NCI-H1105 (cell line): ENCODE measurements at places on chromosomes 4 and X.

GRCh38 chrX:44957848-44958247 lies 84.9 kb downstream of the KDM6A start:
- no peak for DNase-seq

DNA sequence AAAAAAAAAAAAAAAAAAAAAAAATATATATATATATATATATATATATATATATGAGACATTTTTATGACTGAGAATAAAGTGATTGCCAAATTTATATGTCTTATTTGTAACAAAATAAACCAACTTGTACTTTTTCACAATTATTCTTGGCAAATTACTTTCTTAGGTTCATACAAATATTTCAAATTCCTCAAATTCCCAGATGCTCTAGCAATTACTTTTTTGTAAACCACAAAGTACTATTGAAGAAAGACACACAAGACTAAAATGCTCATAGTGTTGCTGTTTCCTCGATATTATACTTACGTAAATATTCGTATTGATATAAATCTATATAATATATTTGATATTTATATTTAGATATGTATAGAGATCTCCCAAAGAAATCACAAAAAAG lies 390.0 kb downstream of the FAT4 start:
- DNase-seq: no peak

GRCh38 chr4:123110685-123111084 lies 188.3 kb upstream of the NUDT6 start:
- no peak for DNase-seq

- no peak for DNase-seq
These were observed 305.7 kb downstream of the DHX15 start for GRCh38 chr4:24278693-24279092.

DNA sequence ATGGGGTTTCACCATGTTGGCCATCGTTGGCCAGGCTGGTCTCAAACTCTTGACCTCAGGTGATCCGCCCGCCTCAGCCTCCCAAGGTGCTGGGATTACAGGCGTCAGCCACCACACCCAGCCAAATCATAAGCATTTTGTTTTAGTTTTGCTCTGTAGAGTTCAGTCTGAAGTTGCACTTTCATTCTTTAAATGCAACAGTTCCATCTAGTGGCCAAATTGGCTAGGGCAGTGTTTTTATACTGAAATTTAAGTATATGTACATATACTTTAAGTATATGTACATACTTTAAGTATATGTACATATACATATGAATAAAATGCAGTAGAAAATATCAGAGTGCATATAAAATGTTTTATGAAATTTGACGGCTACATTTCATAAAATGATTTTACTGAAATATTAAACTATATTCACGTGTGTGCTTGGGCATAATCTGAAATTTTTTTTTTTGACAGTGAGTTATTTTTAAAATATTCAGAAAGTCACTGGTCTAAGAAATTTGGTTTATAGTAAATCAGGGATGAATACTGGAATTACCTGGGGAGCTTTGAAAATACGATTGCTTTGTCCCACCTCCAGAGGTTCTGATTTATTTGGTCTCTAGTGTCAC lies 145.5 kb downstream of the NWD2 start:
- peak; percentile 18 for DNase-seq

- DNase-seq: no peak
These were observed 34.8 kb downstream of the PLAC1 start for GRCh38 chrX:134623293-134624045.

DNA sequence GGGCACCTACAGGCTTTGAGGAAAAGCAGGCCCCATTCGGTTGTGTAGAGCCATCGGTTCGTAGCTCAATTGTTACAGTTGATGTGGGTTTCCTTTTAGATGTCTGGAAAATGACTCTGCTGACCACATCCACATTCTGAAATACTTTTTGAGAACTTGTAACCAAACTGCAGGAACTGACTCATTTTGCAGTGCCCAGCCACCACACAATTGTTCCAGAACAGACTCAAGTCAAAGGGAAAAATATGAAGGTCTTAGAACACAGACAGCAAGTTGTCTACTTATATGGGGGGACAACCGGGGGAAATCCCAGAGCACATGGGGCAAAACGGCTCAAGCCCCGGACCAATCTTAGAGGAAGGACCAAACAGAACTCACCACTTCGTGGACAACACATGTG lies 557.6 kb upstream of the DIPK2B start:
- DNase-seq: no peak

- DNase-seq: no peak
These were observed 358.2 kb upstream of the CLNK start for GRCh38 chr4:11042760-11043159.

DNA sequence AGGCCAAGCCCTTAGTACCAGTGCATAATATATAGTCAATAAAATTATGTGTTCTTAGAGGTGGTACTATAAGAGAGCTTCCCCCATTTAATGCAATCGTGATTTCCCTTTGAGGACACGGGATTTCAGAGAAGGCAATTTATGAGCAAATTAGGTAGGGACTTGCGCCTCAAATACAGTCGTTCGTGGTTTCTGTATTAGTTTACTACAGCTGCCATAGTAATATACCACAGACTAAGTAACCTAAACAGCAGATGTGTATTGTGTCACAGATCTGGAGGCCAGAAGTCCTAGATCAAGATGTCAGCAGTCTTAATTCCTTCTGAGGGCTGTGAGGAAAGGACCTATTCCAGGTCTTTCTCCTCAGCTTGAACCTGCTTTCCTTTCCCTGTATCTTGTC lies 1.5 kb upstream of the PUDP start:
- DNase-seq: no peak

GRCh38 chr4:4559596-4559995 lies 17.7 kb upstream of the STX18 start:
- no peak for DNase-seq

GRCh38 chr4:70559211-70559830 lies 32.7 kb upstream of the AMBN start:
- no peak for DNase-seq

DNA sequence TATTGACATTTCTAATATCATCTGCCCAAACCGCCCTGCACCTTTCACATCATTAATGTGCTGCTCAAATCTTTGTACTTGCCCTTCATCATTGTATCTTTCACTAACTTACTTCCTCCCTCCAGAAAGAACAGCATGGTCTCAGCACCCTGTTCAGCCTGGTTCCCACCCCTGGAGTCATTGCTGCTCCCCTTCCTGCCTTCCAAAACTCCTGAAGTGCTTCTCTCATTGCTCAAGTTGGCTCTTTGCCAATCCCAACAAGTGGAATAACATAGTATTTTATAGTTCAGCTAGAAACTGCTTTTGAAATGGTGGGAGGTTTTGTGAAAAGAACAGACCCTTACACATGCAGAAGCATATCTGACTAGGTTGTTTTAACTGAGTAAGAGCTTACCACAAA lies 14.0 kb upstream of the TTC29 start:
- DNase-seq: peak; percentile 8

DNA sequence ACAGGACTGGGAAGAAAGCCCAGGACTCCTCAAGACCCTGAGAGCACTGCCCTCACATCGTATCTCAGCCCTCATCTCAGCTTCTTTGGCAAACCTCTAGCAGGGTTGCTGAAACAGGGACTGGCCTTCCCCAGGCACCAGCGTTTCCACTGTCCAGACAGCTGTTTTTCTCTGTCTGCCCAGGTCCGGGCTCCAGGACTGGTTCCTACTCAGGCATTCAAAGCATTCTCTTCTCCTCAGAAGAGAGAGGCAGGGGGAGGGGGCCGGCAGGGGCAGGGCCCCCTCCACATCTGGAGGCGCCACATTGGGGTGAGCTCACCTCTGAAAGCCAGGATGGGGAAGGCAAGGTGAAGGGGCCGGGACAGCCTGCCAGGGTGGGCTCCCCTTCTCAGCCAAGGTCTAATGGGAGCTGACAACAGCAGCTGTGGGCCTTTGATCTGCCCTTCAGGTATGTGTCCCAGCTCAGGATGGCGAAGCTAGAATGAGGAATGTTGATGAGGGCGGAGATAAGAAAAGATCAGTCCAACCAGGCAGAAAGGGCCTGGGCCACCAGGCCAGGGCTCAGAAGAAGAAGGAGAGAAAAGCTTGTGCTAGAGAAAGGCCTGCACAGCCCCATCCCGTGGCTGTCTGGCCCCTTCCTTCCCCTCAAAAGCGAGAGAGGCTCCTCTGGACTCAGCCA lies 60.4 kb downstream of the PJA1 start:
- no peak for DNase-seq

DNA sequence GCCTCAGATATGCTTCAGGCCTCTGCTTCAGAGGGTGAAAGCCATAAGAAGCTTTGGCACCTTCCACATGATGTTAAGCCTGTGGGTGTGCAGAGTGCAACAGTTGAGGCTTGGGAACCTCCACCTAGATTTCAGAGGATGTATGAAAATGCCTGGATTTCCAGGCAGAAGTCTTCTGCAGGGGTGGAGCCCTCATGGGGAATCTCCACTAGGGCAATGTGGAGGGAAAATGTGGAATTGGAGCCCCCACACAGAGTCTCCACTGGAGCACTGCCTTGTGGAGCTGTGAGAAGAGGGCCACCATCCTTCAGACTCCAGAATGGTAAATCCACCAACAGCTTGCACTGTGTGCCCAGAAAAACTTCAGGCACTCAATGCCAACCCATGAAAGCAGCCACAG lies 35.2 kb downstream of the TLR10 start:
- DNase-seq: no peak
